ENCODE measurements at places on chromosomes 16 and 17. TPM values are rescaled to one million over a fixed set of nuclear protein-coding genes. Genes with fewer than 3 reads are reported as not detected.

GRCh38 chr17:77451245-77451893 is 310.6 kb downstream of the SEC14L1 start:
- peak; percentile 95 for DNase-seq

GRCh38 chr17:78377858-78378224 is 608 bp upstream of the PGS1 start:
- no peak for DNase-seq

GRCh38 chr17:78798695-78799559 is 16.9 kb upstream of the CYTH1 start:
- DNase-seq: no peak

DNA sequence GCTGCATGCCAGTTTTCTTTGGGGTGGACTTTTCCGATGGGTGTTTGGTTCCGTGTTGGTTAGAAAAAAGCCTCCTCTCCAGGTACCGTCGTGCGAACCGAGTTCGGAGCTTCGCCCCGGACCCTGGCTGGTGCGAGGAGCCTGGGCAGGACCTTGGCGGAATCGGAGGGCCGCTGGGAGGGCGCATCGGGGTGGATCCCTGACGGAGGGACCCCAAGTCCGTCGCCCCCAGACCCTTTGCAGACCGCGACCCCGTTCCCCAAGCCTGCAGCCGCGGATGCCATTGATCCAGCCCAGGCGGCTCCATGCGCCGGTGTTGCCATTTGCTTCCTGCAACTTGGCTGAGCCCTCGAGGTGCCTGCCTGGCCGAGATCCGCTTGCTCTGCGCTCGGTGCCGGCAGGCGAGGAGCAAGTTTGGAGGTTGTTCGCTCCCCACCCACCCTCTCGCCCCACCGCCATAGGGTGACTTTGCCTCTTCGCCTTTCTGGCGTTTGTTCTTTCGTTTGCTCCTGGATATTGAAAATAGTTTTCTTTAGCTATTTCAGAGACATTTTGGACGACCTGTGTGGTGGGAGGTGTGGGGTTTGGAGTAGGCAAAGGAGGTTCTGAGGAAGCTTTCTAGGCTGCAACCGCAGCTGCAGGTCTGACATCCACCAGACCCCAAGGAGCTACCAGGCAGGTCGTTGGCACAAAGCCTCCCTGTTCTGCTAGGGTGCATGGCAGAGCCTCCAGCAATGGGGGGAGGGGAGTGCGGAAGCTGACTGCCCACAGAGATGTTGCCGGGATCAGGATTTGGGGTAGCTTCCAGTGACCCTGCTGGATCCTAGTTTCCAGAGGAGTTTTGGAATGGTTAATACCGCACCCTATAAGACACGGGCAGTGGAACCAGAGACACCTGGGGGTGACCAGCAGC is 58.2 kb downstream of the RAP1GAP2 start:
- no peak for DNase-seq

- DNase-seq: no peak
Observed at GRCh38 chr17:55760643-55761355, 9.9 kb downstream of the PCTP start.

DNA sequence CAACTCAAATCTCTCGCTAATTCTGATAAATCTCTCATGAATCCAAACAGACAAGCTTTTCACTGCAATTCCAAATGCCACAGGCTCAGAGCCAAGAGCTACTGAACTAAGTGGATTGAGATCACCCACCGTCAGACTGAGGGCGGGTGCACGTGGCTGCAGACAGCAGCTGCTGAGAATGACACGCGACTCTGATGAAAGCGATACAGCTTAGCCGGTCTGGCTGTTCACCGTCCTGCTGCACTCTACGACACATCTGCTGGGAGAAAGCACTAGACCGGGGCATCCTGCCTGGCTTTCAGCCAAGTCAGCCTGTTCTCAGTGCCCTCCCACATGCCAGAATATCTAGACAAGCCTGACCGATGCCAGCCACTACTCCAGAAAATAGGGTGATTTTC is 42.6 kb downstream of the KLHDC4 start:
- DNase-seq: no peak

DNA sequence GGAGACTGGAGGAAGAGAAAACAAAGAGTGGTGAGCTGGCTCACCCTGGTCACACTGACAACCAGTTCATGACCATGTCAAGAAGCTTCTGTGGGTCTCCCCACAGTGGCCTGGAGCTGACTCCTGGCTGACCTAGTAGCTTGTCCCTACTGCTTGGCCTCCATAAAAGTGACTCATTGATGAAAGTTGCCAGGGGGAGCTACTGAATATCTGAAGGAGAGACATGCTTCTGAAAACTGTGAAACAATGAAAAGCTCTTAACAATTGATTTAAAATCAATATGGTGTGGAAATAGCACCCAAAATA is 22.0 kb downstream of the SMPD3 start:
- no peak for DNase-seq

GRCh38 chr17:21419299-21420239 is 43.4 kb downstream of the KCNJ12 start:
- peak; percentile 48 for DNase-seq

GRCh38 chr16:47045459-47045858 is 72.0 kb upstream of the DNAJA2 start:
- DNase-seq: no peak

DNA sequence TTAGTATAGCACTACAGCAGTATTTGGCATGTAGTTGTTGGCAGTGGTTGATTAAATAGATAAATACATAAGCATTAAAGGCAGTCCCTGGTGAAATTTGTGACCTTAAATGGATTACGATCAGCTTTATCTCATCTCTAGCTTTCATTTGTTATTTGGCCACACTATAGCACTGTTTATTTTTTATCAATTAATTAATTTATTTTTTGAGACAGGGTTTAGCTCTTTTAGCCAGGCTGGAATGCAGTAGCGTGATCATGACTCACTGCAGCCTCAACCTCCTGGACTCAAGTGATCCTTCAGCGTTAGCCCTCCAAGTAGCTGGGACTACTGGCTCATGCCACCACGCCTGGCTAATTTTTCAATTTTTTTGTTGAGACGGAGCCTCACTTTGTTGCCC is 18.7 kb upstream of the ARHGAP17 start:
- no peak for DNase-seq

- DNase-seq: no peak
Observed at GRCh38 chr16:28309811-28310311, 17.5 kb downstream of the SBK1 start.

DNA sequence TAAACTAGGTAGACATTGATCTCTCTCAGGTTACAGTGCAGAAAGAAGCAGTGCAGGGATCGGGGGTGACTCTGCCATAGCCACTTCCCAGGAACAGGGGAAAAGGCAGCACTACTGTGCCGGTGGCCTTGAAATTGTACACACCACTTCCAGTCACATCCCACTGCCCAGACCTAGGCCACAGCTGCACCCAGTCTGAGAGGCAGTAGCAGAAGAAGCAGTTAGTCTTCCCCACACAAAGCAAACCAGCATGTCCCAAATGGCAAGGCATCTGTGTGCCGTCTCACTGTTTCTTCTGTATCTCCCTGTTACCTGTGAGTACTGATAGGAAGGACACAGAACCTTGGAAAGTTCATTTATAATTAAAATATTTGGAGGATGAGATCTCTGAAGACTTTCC is 47.0 kb downstream of the TMC6 start:
- DNase-seq: no peak

GRCh38 chr16:58027916-58028455 is 2.4 kb downstream of the MMP15 start:
- DNase-seq: no peak

DNA sequence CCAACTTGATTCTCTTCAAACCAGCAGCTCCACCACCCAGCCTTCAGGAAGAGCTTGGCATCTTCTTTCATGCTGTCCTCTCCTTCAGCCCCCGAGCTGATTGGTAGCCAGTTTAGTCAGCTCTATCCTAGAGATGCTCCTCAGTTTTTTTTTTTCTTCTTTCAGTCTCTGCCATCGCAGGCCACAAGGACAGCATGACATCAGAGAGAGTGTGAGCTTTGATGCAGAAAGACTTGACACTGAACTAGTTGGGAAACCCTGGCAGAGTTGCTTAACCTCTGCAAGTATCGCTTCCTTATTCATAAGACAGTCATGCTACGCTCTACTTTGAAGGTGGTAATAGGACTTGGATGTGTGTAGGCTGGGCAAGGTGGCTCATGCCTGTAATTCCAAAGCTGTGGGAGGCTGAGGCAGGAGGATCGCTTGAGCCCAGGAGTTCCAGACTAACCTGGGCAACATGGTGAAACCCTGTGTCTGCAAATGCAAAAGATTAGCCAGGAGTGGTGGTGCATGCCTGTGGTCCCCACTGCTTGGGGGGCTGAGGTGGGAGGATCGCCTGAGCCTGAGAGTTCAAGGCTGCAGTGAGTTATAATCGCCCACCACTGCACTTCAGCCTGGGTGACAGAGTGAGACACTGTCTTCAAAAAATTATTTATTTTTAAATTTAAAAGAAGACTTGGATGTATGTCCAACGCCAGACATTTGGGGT is 2.6 kb downstream of the CD300LB start:
- peak; percentile 14 for DNase-seq

GRCh38 chr16:68100488-68100887 is 15.3 kb downstream of the NFATC3 start:
- DNase-seq: no peak

- DNase-seq: peak; percentile 36
Observed at GRCh38 chr17:80998748-80999535, 7.3 kb downstream of the CHMP6 start.

GRCh38 chr16:60110531-60110930 is 1376.4 kb upstream of the GOT2 start:
- no peak for DNase-seq

Gene HBQ1
- total RNA-seq: 4.4 TPM

GRCh38 chr16:51429041-51429440 is 278.0 kb upstream of the SALL1 start:
- DNase-seq: no peak

Gene ESRP2
- 59.3 TPM for total RNA-seq

Gene CFAP97D1
- total RNA-seq: not detected

GRCh38 chr16:14202697-14203096 is 131.6 kb downstream of the MRTFB start:
- DNase-seq: no peak

DNA sequence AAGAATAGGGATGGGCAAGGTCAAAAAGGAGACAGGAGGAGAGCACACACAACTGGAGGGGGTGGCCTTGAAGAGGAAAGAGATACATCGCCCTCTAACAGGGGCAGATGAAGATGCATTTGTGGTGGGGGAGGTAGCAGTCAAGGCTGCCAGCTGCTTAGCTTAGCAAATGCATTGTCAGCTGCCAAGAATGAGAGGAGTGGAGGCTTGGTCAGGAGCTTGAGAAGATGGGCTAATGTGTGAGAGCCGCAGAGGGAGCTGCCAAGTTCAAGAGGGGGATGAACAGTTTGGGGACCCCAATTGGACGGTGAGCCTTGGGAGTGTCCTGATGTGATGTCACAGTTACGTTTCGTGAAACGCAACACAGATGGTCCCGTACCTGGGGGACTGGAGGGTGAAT is 28.9 kb upstream of the GNA13 start:
- peak; percentile 50 for DNase-seq

DNA sequence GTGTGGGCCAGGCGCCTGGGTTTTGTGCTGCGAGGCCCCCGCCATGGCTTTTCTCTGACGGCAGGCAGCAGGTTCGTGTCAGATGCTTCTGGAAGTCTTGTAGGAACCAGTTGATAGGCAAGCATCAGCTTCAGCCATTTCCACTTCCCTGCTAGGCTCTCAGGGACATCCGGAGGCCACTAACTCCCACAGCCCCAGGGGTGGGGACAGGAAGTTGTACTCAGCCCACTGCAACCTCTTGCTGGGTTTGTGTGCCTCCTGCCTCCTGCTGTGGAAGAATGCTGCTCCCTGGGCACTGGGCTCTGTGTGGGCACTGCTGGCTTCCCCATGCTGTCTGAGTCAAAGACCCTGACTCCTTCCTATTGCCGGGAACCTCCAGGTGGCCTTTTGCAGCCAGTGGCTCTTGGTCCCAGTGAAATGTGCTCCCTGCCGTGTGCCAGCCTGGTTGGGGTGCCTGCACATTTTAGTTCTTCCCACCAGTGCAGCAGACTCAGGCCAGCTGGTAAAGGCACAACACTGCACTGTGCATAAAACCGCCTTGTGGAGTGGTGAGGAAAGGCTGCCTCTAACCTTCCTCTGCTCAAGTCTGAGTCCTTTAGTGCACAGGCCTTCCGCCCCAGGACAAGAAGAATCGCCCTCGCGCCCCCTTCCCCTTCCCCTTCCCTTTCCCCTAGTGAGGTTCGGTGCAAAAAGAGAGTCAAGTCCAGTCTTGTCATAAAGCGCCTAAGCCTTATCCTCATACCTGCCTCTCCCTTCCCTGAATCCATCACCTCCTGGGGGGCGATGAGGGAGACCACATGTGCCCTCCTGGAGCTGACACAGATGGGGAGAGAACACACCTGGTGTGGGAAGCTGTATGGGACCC is 16.6 kb downstream of the LDHD start:
- no peak for DNase-seq

DNA sequence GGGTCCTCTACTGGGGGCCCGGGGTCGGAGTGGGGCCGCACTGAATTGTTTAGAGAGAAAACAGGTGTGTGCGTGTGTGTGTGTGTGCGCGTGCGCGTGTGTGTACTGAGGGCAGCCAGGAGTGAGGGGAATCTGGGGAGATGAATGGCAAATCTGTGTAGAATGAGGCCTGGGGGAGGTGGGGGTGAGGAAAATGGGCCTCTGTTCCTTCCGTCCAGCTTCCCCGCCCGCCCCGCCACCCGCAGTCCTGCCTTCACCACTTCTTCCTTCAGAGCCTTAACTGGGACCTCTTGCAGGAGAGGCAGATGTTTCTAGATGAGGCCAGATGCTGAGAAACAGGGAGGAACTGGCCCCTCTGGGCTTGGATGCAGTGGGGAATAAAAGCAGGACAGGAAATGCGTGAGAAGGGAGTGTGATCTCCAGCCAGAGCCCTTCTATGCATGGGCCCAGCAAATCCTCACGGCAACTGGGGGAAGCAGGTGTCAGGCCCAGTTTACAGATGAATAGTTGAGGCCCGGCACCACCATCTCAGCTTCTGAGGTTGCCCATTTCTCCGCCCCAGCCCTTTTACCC is 29.7 kb upstream of the NGFR start:
- DNase-seq: no peak

DNA sequence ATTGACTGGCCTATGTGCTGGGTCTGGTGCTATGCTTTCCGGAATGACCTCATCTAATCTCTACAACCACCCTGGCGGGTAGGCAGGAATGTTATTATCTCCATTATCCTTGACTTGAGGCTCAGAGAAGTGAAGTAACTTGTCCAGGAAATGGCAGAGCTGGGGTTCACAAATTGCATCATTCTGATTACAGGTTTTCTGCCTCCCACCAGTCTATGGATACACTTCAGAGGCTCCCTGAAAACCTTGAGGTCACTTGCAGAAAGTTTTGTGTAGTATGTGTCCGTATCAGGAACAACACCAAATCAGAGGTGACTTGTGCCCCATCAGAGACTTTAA is 19.1 kb downstream of the NOD2 start:
- no peak for DNase-seq

DNA sequence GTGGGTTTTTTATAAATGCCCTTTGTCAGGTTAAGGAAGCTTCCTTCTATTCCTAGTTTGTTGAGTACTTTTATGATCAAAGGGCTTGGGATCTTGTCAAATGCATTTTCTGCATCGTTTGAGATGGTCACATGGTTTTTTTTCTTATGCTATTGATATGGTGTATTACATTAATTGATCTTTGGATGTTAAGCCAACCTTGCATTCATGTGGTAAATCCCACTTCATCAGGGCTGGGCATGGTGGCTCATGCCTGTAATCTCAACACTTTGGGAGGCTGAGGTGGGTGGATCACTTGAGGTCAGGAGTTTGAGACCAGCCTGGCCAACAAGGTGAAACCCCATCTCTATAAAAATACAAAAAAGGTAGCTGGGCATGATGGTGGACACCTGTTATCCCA is 30.8 kb upstream of the ATP2A3 start:
- no peak for DNase-seq
